ENCODE measurements at places on chromosomes 11 and 22. TPM values are rescaled to one million over a fixed set of nuclear protein-coding genes. Genes with fewer than 3 reads are reported as not detected.

Gene H19
- total RNA-seq: not detected

Gene SLC22A9
- total RNA-seq: not detected

GRCh38 chr11:57233702-57234101, 3.3 kb downstream of the APLNR start:
- DNase-seq: no peak

Gene MIAT
- 52.3 TPM for total RNA-seq

Data from activated CD4-positive, alpha-beta memory T cell treated with anti-CD3 and anti-CD28 coated beads for 36 hours (primary cell).